ENCODE measurements at places on chromosomes 5 and 9.

DNA sequence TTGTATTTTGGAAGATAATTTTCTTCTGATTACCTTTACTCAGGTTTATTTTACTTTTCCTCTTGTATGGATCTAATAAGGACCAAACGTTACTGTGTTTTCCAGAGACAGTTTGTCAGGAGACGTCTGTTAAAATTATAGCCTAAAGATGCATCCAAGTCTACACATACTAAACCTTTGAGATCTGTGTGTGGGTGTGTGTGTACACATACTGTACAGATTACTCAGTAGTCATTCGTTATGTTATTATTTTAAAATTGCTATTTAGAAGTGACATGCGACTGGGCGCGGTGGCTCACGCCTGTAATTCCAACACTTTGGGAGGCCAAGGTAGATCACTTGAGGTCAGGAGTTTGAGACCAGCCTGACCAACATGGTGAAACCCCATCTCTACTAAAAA is 51.6 kb upstream of the CNTLN start:
- no peak for DNase-seq

- no peak for DNase-seq
Measured at GRCh38 chr9:131651599-131651998, 88.3 kb downstream of the RAPGEF1 start.

DNA sequence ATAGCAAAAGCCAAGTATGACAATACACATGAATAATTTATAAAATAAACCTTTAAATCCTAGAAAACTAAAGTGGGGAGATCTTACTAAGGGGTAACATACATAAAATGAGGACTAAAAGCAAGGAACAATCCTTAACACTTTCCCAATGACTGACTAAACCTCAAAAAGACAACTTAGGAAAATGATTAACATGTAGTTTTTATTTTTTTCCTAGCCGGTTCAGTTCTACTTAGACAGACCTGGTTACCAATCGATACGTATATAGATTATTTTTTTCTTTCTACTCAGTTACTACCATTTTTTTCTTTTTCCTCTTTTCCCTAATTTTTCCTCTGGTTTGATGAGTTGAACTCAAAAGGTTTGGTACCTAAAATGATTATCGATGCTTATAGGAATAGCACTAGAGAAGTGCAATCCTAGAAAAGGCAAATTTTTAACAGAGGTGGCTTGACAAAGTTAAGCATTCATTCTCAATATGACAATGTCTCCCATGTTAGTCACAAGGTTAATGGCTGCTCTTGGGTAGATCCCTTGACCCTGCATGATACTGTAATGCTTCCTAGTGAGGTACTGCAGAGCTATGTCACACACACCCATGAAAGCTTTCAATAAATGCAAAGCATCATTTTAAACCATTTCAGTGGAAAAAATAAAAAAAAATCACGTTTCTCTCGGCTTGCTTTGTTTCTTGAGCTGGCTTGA is 41.5 kb downstream of the FBXO4 start:
- DNase-seq, result no peak

DNA sequence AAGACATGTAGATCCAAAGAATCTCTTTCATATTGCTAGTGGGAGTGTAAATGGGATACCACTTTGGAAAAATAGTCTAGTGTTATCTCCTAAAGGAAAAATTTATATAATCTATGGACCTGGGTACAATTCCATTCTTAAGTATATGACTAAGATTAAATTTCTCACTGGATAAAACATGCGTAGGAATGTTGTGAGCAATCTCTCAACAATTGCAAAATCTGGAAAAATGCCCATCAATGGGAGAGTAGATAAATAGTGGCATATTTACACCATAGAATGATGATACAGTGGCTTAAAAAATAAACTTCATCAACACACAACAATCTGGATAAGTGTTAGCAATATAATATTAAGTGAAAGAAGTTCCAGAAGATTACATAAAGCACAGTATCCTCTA is 469.5 kb downstream of the MAN2A1 start:
- DNase-seq, result peak; percentile 15

DNA sequence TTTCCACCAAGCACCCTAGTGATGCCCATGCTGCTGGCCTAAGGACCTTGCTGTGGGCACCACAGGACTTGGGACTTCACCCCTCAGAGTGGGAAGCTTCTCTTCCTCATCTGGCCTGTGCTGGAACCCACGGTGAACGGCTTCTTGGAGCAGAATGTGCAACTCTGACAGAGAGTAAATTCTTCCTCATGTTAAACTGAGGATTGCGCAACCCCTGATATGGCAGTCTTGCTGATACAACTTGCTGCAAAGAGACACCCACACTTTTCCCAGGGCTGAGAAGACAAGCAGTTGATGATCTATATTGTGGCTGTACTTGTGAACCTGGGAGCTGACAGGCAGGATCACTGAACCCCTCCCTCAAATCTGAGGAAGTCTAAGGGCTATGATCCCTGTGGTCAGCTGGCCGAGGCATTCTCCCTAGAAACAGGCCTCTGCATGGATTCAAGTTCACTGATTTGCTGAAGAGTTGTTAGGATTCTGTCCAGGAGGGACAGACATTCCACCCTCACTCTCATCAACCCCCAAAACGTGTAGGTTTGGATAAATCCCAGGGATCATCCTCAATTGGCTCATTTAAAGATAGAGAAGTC is 307.2 kb downstream of the MTRR start:
- DNase-seq, result no peak

GRCh38 chr5:97745817-97746216 is 562.8 kb upstream of the RIOK2 start:
- DNase-seq, result no peak

- DNase-seq, result no peak
Measured at GRCh38 chr5:151020304-151021110, at the start of gene GPX3. TSS of gene GPX3 (plus strand) at chr5:151020591. CDS start at chr5:151020655, 64 bp downstream.

DNA sequence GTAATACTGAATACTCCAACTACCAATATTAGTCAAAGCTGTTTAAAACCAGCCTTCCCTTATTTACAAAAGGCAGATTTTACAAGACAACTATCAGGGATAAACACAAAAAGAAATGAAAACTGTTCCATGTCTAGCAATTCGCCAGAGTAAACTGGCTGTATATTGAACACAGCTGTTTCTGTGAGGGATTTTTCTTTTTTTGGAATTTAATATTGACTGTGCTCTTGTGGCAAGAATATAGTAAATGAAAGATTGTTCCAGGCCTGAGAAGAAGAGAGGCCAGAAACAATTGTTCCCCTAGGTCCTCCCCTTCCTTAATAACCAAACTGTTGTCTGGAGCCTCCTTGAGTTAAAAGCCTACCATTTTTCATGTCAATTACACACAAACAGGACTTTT is 188.6 kb downstream of the PDE4D start:
- DNase-seq, result no peak

DNA sequence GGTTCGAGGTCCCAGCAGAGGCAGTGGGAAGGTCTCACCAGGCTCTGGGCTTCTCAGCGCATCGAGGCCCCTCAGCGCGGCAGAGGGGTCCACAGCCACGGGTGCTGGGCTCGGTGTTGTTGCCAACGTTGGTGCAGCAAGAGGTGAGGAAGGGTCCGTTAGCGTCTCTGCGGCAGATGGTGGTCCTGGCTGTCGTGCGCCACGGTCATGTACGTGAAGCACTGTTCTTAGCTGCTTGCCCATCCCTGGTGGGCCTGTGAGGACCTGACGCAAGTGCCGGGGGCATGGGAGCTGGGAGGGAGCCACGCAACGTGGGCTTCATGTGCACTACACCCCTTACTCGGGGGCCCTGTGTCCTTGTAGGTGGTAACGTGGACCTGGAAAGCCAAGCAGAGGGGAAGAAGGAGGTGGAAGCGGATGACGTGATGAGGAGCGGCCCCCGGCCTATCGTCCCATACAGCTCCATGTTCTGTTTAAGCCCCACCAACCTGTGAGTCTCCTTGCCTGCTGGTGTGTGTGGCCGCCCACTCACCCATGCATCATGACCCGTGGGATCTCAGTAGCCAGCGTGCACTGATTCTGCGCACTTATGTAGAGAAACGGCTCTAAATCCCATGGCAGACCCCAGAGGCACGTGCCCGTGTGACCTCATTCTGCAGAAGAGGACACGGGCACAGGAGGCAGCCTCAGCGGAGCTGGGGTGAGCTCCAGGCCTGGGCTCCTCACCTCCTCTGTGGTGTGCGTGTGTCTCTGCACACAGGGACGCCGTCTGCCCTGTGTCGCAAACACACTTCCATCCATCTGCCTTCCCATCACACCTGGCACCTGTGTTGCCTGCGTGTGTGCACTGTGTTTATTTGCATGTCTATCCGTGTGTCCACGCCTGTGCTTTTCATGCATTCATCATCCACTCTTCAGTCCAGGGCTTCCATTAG is 166.1 kb downstream of the CACNA1B start:
- no peak for DNase-seq

GRCh38 chr5:114390431-114390830 is 28.6 kb downstream of the KCNN2 start:
- DNase-seq, result no peak

- DNase-seq, result no peak
Measured at GRCh38 chr5:138544181-138545134, 1.4 kb upstream of the ETF1 start.

DNA sequence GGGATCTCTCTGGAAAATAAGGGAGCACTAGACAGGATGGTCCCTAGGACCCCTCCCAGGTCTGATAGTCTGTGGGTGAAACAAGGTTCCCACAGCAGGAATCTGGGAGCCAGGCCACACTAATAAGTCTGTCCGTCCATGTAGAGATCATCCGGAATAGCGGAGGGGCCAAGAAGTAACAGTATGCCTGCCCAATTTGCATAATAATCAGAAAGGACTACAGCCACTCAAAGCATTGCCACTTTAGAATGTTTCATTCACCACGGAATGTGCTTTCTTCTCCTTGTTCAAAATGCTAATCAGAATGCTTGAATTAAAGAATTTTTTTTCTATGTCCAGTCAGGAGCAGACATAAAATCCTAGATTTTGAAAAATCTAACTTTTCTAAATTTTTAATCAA is 254.9 kb downstream of the ACTL7B start:
- no peak for DNase-seq

DNA sequence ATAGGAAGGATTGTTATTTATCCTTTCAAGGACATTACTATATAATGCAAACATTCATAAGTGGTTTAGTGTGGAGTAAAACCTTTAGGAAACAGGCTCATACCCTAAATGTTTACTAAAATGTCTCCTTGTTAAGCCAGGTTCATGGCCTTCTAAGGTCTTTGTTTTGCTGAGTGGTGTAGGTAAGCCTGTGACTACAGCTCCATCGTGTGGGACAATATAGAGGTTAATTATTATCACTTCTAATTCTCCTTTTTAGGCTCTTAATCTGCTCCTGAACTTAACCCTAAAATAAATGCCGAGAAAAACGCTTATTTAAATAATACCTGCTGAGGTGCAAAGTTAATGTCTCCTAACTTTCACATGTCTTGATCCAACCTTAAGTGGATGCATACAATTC is 43.8 kb downstream of the SPINK5 start:
- no peak for DNase-seq

- no peak for DNase-seq
Measured at GRCh38 chr5:99605904-99606303, 677.1 kb upstream of the CHD1 start.

DNA sequence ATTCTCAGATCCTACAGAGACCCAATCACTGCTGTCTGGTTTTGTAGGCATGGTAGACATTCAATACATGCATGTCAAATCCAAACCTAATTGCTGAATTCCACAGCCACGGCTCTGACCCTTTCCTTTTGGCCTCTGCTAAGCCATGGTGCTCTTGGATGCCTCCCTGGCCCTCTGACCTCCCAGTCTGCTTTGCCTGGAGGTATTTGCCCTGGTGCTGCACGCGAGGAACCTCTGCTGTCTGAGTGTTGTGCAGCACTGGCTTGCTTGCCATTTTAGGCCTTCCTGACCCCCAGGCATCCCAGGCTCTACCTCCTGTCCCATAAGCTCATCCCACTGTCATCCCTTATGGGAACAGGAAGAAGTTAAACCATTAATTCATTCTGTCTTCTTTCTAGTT is 60.9 kb downstream of the DOCK2 start:
- DNase-seq, result no peak

DNA sequence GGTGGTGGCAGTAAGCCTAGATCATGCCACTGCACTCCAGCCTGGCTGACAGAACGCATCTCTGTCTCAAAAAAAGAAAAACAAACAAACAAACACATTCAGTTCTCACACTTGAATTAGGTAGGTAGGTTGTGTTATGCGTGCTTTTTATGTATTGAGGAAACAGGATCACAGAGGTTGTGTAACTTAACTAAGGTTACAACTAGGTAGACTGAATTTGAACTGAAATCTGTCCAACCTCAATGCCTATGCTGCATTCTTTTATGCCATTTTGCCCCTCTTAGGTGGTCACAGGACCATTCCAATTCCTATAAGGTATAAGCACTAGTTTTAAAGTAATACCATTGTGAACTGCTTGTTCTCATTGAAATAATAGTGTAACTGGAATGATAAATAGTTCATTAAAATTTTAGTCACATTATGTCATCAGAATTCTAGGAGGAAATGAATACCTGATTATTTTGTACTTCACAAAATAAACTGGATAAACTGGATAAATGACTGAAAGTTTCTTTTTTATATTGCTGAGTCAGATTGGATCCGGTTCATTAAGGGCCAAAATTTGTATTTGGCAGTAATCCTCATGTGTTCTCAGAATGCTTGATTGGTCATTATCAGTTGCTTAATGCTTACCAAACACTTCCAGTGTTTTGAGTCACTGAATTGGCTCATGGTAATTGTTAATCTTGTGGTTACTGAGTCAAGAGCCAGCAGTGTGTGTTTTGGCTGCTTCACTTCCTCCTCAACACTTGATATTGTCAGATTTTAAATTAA is 7.1 kb downstream of the UBAP1 start:
- DNase-seq, result peak; percentile 18

DNA sequence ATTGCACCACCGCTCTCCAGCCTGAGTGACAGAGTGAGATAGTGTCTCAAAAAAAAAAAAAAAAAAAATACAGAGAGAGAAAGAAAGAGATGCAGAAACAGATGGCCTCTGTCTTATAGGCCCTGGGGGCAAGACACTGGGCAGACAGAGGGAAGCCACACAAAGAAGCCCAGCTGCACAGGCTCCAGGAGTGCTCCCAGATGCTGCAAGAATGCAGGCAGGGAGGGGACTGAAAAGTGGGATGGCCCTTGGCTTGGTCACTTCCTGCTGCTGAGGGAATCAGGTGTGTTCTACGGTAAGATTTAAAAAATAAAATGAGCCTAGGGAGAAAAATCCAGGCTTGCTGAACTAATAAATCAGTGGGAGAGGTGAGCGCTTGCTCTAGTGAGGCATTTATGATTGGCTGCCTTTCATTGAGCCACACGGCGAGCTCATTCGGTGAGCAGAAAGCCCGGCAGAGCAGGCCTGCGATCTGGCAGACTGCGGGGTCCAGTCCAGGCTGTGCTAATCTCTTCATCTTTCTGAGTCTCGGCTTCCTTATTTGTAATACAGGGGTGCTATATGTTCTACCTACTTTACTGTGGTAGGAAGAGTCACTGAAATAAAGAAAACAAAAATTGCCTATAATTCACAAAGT is 80.6 kb downstream of the RAD23B start:
- no peak for DNase-seq

DNA sequence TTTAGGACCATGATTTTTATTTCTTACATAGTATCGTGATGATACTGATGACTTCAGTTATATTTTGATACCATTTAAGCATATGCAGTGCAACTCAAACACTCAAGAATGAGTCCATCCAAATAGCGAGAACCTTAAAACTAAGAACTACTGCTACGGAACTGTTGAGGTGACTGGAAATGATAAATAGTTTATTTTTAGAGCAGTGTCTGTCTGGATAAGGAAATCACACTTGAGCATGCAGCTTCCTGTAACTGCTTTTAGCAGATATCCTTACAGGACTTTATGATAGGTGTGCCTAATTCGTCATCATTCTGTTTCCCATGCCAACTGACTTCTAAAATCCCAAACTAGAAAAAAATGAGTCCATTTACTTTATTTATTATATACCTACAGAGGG is 85.5 kb downstream of the ADGRV1 start:
- no peak for DNase-seq

- DNase-seq, result no peak
Measured at GRCh38 chr9:70801181-70801829, 320.1 kb downstream of the TRPM3 start.

Data from smooth muscle cell of the brain vasculature (primary cell).